ENCODE measurements at places on chromosomes 1 and 21.

DNA sequence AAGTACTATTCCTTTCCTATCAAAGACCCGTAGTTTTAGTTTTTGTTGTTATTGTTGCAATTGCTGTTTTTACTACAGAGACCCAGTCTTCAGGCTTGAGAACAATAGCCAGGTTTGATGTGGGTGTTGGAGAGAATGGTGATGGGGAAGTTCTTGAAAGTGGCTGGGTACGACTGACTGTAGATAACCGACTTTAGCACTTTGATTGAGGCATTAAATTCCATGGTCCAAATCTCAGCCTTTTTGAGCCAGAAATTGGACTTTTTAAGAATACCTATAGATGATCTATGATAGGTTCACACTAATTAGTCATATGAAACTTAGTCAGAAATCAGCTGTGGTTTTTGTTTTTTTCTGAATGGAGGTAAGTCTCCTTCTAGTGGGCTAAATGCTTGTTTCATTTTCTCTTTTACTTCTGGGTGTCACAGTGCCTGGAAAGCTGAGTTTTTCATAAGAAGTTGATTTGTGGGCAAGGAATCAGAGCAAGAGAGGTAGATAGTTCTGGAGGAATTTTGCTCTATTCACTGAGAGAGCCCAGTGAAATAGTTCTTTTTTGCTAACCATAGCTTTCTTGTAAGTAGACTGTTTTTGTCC, 2.8 kb downstream of the PPIH start:
- no peak for DNase-seq

DNA sequence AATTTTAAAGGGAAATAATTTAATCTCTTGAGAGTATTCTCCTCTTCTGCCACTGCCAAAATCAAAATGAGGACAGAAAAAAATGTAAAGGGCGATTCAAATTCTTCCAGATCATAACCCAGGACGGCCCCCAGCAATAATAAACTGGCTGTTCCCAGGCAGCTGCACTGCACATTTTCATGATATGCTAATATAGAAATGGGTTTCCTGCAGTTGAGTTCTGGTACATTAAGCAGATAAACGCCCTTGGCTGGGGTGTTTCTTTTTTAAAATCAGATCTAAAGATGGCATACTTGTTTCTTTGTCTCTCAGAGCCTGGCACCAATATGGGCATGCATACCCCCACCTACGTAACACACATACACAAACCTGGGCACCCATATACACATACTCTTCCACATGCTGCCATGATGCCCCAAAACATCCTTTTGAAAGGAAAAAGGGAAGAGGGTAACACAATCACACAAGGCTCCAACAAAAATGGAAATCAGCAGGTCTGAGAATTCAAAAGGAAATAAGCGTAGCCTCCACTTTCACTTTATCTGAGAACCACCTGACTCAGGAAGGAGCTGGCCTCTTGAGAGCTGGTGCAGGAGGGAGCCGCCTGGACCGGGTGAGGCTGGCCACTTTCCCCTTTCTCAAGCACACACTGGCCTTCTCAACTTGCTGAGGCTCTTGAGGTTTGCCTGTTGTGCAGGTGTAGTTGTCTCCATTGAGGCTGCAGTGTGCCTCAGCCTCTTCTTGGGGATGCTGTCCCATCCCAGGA, 653.4 kb downstream of the KIF26B start:
- DNase-seq, result no peak

- DNase-seq, result no peak
These were observed 95.3 kb upstream of the NRIP1 start for GRCh38 chr21:15160136-15160535.

- no peak for DNase-seq
These were observed 62.3 kb upstream of the SLC25A33 start for GRCh38 chr1:9476790-9477463.
